Stimulated activated CD4-positive, alpha-beta T cell treated with anti-CD3 and anti-CD28 coated beads, Interleukin-15, amount 100 ng/mL, for 48 hours (primary cell): ENCODE measurements at places on chromosomes 2 and 18.

DNA sequence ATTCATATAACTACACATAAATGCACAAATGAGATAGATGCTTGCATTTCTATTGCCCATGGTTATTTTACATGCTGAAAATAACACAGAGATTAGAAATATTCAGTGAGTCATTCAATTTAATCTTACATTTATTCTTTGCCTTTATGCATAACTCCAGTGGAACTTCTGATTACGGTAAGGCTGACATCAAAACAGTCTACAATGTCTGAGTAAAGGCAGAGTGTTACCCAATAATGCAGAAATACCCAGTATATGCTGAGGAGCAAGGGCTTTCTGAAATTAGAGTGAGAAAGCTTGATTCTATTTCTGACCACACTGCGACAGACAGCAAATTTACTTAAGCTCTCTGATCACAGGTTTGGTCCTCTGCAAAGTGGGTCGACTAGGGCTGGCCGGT is 9.2 kb downstream of the NMI start:
- DNase-seq, result no peak

DNA sequence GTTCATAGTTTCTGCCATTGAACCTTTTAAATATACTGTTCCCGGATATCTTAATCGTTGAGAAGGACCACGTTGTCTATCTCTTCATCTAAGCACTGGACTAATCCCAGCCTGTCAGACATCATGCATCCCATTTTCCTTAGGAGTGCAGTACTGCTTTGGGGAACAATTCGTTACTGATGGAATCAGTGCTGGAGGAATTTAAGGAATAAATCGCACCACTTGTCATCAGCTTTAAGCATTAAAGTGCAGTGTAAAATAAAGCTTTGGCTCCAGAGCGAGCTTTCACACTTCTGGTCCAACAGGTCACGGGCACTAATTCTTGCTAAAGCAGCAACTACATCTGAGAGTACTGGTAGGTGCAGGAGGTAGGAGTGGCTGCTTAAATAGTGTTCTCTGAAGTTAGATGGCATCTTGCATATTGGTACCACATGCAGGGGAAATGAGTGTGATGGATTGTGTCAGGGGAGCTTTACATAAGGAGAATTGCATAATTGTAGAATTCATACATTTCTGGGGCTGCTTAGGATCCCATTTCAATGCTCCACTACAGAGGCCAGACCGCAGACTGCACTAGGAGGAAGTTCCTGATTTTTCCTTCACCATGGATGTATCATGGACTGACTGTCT is 105.7 kb upstream of the RASGRP3 start:
- DNase-seq, result no peak

DNA sequence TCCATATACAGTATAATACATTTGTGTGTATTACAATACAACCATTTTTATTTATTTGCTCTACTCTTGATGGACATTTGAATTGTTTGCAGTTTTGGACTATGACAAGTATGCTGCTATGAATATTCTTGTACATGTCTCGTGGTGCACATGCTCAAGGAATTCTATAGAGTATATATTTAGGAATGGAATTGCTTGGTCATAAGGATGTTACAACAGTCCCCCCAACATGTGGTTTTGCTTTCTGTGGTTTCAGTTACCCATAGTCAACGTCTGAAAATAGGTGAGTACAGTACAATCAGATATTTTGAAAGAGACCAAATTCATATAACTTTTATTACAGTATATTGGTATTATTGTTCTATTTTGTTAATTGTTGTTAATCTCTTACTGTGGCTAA is 24.1 kb upstream of the PLEKHM3 start:
- DNase-seq, result no peak

GRCh38 chr2:67260343-67261277 is 136.5 kb upstream of the ETAA1 start:
- no peak for DNase-seq

DNA sequence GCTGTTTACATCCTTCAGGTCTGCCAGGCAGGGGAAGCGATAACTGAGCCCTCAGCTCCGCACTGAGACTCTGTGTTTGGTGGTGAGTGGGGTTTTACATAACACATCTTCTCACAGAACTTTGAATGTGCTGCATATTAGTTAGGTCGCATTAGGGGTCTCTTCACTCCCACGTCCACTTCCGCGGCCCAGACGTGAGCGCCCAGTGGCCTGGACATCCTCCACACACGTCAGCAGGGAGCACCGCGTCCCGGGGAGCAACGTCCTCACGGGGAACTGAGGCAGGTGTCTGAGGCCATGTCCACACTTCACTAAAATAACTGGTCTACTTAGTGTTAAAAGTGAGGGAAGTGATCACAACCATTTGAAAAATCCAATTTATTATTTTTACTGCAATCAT is 100.4 kb upstream of the SATB2 start:
- DNase-seq, result no peak

DNA sequence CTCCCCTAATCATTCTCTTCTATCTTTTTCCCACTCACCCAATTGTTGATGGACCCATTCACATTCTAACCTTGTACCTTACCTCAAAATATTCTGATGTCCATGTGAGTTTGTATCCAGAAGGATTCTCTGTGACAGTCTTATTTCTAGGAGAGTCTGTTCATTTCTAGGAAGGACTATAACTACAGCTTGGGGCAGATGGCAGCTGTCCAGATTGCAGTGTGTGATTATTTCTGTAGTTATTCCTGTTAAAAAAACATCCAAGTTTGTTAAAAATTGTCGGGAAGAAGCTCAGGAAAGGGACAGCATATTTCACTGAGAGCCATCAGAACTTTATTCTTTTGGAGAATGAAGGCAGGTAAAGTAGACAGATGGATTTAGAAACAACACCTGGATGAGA is 142.6 kb downstream of the RAPGEF4 start:
- DNase-seq, result no peak

DNA sequence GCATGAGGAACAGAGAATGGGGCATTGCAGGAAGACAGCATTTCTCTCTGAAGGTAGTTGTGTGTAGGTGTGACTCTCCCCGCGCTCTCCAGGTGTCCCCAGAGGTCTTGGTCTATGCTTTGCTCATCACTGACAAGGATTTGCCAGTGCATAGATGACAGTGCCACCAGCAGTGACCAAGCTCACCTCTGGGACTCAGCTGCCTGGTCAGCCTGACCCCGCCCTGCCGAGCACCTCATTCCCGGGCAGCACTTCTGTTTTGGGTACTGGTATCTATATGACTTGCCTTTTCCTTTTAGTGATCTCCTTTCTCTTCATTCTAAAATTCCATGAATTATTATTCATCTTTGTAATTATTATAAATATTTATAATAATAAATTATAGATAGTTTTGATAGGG is 59.1 kb downstream of the GBX2 start:
- no peak for DNase-seq

- no peak for DNase-seq
Measured at GRCh38 chr2:98485453-98485755, 40.7 kb downstream of the INPP4A start.

- no peak for DNase-seq
Measured at GRCh38 chr18:5543036-5543680, 639 bp downstream of the EPB41L3 start.

- no peak for DNase-seq
Measured at GRCh38 chr2:199147216-199147615, 310.5 kb downstream of the SATB2 start.

DNA sequence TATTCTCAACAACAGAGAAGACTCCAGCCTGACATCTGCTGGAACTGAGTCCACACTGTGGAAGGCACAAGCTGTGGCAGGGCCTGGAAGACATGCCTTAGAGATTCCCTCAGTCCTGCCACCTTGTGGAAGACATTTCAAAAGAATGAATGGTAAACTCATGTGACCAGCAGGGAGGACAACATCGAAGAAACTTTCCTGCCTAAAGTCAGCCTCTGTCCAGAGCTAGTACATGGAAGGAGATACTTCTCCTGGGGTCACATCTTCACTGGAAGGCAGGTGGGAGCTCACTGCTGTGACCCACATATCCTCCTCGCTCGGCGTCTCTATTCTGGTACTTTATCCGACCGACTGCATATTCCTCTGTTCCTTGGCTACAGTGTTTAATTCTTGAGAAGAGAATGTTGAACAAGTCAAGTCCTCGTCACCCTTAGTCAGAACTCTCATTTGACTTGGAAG is 59.5 kb downstream of the PUM2 start:
- no peak for DNase-seq

GRCh38 chr2:231696004-231696367 is 12.3 kb upstream of the PTMA start:
- no peak for DNase-seq

DNA sequence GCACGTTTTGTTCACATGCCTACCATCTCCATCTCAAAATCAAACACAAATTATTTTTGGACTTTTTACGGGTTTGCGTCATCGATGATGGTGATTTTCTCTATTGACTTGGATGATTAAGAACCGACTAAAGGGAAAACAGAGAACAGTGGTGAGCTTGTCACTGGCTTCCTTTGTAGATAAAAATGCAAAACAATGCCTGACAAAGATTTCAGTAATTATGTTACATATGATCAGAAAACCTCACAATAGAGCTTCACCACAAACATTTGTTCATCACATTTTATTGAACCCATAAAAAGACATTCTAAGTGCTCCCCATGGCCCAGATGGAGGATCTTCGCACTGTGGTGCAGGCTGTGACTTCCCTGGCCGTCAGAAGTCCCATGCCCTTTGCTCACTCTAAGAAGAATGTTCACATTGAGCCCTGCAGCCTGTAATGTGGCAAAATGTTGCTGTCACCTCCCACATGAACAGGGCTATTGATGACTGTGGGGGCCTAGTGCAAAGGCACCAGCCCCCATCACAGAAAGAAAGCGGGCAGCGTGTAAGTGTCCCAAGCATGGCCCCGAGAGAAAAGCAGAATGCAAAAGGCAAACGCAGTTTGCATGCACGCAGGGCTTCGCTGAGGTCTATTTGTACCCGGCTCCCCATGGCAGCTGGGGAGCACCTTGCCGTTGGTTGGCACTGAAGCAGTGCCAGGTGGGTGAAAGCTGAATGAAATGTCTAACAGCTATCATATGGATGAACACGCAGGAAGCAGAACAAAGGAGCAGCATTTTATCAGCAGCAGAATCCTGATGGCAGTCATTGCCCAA is 60.6 kb downstream of the BCL2 start:
- no peak for DNase-seq

- DNase-seq, result no peak
Measured at GRCh38 chr2:232833830-232834229, 36.2 kb upstream of the SNORC start.

GRCh38 chr18:31979714-31980113 is 36.8 kb upstream of the TRAPPC8 start:
- no peak for DNase-seq

GRCh38 chr2:196131384-196131937 is 39.9 kb downstream of the STK17B start:
- DNase-seq, result peak; percentile 66

DNA sequence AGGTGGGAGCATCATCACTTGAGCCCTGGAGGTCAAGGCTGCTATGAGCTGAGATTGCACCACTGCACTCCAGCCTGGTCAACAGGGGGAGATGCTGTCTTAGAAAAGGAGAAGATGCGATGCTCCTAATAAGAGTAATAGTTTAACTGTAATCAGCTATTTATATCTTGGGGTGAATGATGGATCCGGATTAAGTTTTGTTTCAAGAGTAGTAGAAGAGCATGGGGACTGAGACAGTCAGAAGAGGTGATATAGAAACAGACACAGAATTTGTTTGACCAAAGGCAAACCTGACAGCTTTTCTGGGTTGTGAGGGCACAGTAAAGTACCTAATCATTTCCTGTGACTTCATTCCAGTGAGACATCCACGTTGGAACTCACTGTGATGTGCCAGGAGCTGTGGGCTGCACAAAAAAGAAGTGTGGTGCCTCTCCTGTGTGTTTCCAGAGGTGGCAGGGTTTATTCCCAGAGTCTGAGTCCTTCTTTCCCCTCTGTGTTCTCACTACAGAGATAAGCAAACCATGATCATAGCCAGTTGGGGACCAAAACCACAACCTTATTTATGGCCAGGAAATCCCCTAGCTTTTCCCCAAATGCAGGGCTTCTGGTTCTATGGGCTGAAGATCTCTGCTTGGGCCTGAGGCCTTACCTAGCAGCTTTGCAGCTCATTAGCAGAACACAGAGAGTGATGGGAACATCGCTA is 113.7 kb downstream of the XRCC5 start:
- no peak for DNase-seq

DNA sequence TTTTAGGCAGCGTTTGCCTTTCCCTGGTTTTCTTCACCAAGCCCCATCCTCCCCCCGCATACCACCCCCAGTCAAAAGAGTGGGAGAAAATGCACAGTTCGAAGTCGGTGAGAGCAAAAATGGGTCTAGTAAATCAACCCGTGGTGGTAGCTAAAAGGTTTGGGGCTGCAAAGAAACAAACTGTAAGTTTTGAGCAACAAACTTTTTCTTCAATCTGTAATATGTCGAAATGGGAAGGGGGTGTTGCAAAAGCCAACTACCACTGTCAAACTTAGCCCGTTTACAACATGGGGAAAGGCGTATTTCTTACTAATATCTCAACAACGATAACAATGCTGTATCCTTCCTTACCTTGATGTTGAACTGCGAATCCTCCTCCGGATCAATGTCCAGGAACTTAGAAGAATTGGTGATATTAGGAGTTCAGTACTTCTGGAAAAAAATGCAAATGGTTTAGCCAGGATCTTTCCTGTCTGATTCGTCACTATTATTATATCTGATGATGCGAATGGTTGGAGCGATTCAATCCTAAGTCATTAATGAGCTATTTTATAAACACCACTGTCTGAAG is 2.4 kb upstream of the SATB2 start:
- no peak for DNase-seq

DNA sequence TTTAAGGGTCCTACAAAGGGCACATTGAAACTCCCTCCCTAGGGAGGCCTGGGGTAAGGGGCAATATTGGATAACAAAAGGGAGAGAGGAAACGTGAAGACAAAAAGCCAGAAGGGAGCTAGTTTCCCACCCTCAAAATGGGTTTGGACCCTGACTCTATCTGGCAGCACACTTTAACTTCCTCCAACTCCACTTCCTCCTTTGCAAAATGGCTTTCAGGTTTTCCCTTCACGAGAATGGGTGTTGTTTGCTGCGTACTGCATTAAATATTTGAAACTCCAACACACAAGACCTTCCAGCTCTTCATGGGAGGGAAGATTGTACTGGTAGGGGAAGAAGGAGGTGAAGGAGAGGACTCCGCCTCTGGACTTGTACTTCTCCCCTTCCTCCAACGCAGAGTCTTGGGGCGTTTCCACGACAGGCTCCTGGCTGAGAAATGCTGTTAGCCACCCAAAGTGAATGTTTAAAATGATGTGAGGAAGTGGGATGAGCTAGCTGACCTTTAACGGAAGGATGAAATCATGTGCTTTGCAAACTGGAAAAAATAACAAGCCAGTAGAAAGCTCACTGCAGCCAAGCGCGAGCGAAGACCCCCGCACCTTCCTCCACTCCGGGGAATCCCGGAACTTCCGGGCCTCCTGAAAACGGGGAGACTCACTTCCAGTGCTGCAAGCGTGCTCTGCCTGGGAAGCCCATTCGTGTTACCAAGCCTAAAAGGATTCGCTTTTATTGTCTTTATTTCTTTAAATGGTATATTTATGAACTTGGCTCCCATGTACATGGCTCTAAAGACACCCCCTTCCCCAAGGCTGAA is 85.6 kb downstream of the VIT start:
- no peak for DNase-seq

- DNase-seq, result no peak
Measured at GRCh38 chr2:21234464-21235120, 110.8 kb downstream of the TDRD15 start.
